Activated CD4-positive, alpha-beta memory T cell treated with anti-CD3 and anti-CD28 coated beads for 36 hours (primary cell): ENCODE measurements at places on chromosomes 1 and 21. TPM values are rescaled to one million over a fixed set of nuclear protein-coding genes. Genes with fewer than 3 reads are reported as not detected.

The PADI1 gene
- total RNA-seq, result not detected

- peaks cover 8% of the 10 kb centered on the region for H3K36me3 ChIP-seq
- H3K27ac ChIP-seq, result no peak overlapping the region
- H3K4me1 ChIP-seq, result peaks cover 50% of the 10 kb centered on the region
- no peaks in the 10 kb centered on the region for H3K27me3 ChIP-seq
- H3K4me3 ChIP-seq, result no peak overlapping the region
- DNase-seq, result no peak
Observed at GRCh38 chr21:33327792-33328433, 3.1 kb downstream of the IFNAR1 start.

The RORC gene
- total RNA-seq, result 10.9 TPM

GRCh38 chr1:15684468-15685291, 560 bp downstream of the PLEKHM2 start:
- H3K27me3 ChIP-seq, result no peaks in the 10 kb centered on the region
- H3K27ac ChIP-seq, result peak overlapping the region; percentile 87
- peaks cover 39% of the 10 kb centered on the region for H3K4me1 ChIP-seq
- H3K4me3 ChIP-seq, result peak overlapping the region; percentile 86
- peak; percentile 50 for DNase-seq

The IGSF9 gene
- 0.05 TPM for total RNA-seq
